Stimulated activated CD8-positive, alpha-beta memory T cell treated with anti-CD3 and anti-CD28 coated beads, Interleukin-4, amount 100 ng/mL, for 48 hours (primary cell): ENCODE measurements at places on chromosomes 4 and X.

DNA sequence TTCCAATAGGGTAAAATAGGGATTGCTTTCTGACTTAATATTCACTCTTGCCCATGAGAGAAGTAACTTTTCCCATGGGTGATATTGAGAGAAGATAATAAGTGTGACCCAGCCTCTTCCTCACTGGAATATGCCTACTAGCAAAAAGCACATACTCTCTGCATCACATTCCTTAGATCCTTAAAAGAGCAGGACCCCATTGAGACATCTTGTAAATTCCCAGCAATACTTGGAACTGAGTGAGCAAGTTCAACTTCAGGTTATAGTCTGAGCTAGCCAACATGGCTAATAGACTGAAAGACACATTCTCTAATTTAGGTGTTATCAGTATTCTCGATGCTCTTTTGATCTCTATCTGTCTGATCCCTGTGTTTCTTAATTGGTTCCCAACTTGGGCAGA lies 1372.3 kb downstream of the STIM2 start:
- no peak for DNase-seq

DNA sequence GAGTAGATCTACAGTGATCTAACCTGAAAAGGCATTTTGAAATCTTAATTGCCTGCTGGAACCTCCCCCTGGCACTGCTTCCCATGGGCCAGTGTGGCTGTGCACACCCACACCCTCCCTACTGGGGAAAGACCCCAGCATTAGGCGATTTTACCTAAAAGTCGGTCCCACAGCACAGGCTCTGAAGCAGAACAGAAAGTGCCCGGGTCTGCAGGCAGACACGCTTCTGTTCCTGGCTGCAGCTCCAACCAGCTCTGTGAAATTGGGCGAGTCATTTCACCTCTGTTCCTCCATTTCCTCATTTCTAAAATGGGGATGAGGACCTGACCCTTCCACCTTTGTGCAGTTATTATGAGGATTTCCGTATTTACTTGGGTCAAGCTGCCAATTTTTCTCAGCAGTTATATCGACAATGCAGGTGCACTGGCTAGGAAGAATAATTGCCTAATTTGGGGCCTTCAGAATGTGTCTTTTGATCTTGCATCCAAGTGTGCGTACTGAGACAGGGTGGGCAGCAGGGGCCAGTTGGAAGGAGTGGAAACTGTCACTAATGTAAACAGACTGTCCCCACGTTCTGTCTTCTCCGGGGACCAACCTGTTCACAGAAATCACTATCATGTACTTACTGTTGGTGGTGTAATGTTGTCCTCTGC lies 7.1 kb downstream of the KLF3 start:
- no peak for DNase-seq

- no peak for DNase-seq
These were observed 235.5 kb upstream of the DIAPH2 start for GRCh38 chrX:96449191-96449590.

GRCh38 chrX:10169175-10169574 lies 12.4 kb downstream of the CLCN4 start:
- DNase-seq = no peak

DNA sequence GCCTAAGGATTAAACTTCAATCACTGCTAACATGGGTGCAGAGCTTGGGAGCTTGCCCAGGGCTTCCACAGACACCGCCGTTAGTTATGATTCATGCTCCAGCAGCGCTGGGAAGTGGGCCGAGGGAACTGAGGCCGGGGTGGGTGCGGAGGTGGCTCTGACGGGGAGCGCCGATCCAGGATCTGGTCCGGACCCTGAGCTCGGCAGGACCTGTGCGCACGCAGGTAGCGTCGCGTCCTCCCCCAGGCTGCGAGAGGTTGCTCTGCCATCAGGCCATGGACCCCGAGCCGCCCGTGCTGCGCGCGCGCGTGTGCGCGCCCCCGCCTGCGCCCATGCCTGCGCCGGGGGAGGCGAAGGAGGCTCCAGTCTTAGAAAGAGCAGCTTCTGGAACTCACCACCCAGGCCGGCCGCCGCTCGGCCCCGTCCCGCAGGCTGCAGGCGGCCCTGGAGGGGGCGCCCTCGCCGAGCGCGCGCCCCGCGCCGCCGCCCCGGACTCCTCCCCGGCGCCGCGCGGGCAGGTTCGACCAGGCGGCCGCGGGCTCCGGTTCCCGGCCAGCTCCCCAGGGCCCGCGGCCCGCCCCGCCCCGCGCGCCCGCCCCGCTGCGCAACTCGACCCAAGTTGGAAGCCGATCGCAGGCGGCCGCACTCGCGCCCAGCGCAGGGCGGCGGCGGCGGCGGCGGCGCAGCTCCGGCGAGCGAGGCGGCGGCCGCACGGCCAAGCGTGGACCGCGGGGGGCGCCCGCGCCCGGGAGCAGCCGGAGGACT lies 732 bp upstream of the ADRA2C start:
- peak; percentile 24 for DNase-seq

GRCh38 chr4:73499996-73500765 lies 18.6 kb downstream of the AFM start:
- DNase-seq = no peak

GRCh38 chrX:49754233-49754857 lies 58.6 kb upstream of the PAGE1 start:
- peak; percentile 44 for DNase-seq

- DNase-seq = no peak
These were observed 122.7 kb upstream of the PSAPL1 start for GRCh38 chr4:7557456-7557855.

DNA sequence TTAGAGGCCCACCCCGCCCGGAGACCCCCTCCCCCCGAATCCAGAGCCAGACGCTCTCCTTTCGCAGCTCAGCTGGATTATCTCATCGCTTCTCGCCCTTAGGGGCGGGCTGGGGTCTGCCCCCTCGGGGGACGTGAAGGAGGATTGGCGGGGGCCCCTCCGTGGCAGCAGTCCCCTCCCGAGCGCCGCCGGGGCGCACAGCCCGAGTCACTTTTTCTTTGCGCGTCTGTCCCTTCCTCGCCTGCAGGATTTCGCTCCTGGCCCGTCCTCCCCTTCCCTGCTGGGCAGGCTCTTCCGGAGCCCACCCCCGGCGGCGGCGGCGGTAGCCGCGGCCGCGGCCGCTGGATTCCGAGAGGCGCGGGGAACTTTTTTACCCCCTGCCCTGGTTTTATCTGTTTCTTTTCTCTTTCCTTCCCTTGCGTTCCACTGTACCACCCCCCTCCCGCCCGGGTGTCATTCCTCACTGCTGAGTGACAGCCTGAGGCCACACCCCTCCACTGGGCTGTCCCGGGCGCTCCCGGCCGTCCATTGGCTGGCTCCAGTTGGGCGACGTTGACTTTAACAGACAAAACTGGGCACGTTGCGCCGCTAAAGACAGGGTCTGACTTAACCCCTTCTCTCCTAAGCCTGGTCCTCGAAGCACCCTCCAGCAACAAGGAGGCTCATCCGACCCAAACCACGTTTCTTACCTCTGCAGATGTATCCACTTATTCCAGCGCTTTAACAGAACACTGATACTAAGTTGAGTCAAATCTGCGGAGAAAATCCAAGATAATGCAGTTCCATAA lies 492 bp upstream of the NKX3-2 start:
- peak; percentile 76 for DNase-seq

DNA sequence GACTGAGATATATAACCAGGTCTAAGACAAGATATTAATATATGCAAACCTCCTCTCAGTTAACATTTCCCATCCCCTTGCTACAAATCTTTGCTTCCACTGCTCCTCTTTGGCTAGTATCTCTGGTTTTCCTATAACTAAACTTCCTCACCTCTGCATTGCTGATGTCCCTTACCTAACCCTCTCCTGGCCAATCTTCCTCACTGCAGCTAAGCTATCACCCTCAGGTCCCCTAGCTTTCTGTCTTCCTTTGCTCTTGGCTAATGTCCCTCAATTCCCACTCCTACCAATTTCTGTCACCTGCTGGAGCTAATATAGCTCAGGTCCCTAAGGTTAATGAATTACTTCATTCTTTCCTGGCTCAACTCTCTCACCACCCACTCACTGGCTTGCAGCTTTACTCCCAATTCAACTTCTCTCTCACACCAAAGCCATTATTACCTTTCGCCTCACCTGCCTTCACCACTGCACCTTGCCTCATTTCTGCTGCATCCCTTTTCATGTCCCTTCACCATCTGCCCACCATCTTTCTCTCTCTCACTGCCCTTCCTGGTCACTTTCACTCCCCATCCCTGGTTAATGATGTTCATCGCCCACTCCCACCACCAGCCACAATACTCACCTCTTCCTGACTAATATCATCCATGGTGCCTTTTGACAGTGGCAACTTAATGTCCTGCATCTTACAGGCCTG lies 26.7 kb downstream of the SMC1A start:
- no peak for DNase-seq

DNA sequence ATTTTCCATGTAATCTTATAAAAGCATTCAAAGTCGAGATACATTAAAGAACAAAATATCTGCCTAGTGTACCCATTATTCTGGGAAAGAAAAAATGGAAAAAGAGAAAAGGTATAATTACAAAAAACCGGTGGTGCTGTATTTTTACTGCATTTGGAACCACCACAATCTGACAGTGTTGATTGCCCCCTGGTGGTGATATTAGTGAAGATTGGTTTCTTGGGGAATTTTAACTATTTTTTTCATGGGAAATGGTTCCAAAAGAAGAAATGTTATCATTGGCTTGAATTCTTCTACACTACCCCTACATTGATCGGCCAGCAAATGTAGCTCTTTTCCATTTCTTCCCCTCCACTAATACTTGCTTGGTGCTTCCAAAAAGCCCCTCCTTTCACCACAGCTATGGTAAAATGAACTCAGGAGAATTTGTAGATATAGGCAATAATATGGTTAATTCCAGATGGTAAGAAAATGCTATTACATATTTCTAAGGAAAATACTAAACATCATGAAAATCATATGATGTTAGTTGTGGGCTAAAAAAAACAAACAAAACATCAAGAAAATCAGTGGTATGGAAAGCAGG lies 50.0 kb downstream of the COX18 start:
- no peak for DNase-seq

DNA sequence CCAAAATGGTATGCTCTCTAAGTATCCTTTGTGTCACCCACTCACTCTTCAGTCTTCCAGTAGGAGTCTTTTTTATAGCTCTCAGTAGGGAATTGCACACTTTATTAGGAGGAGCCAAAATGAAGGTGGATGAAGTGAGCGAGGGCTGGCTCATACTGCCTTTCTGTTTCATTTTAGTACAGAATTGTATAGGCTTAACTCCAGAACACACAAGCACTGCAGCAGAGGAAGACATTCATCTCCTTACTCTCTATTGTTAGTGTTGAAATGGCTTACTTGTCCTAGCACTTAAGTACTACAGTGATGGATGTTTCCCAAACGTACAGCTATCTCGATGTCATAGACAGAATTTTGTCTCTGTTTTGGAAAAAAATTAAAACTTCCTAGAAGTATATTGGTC lies 327.3 kb upstream of the ATOH1 start:
- DNase-seq = no peak

DNA sequence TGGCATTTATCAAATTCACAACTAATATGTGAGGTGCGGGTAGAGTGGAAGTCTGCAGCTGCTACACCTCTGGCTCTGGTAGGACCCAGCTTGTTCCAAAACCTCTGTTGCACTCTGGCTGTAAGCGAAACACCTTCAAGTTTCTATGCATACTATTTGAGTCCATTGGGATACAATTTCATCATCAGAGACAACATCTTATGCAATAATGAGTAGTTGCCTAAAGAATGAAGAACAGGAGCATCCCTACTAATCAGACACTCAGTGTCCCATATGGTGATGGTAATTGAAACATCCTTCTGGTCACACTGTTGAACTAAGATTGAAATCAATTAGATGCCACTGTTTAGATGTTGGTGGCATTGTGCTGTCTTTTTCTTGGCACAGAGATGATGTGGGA lies 178.4 kb downstream of the MGST2 start:
- DNase-seq = no peak

GRCh38 chr4:108171339-108172230 lies 2.9 kb upstream of the LEF1 start:
- DNase-seq = peak; percentile 72

DNA sequence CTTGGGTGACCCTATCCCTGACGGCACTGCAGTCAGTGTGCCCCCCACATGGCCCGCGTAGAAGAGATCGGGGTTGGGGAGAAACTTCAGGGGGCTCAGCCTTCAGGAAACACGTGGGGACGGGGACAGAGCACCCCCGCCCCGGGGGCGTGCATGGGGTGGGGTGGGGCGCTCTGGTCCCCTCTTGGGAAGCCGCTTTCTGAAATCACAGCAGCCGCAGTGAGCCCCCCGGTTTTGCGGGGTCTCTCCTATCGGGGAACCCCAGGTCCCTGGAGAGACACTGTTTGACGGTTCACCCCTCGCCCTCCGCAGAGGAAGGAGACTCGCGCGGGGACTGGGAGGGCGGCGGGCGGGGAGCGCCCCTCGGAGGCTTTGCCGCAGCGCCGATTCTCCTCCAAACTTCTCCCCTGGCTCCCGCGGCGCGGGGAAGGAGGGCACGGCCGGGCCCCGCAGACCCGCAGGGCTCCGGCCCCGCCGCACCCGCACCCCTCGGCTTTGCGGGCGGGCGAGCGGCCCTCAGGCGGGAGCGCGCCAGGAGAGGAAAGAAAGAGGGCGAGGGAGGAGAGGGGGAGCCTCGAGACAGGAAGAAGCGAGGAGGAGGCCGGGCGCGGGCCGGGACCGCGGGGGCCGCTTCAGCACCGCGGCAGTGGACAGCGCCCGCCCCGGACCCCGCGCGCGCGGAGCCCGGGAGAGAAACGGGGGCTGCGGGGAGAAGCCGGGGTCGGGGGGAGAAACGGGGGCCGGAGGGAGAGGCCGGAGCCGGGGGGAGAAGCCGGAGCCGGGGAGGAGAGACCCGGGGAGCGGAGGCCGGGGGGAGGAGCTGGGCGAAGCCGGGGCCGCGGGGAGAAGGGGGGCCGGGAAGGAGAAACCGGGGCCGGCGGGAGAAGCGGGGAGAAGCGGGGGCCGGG lies 612 bp downstream of the CPLX1 start:
- DNase-seq = no peak

GRCh38 chr4:157803421-157803820 lies 369.4 kb downstream of the GASK1B start:
- no peak for DNase-seq
